Cardiac fibroblast (primary cell): ENCODE measurements at places on chromosomes 4 and X.

DNA sequence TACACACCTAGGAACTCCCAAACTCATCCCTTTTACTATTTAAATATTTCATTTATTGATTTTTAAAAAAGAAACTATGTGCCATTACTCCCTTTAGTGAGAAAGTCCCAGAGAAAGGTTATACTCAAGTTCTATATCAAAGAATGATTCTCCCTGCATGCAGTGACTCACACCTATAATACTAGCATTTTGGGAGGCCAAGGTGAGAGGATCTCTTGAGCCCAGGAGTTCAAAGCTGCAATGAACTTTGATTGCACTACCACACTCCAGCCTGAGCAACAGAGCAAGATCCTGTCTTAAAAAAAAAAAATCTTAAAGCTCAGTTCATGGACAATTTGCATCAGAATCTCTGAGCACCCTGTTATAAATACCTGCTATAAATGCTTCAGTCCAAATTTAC is 9.2 kb upstream of the RBPJ start:
- no peak for DNase-seq

DNA sequence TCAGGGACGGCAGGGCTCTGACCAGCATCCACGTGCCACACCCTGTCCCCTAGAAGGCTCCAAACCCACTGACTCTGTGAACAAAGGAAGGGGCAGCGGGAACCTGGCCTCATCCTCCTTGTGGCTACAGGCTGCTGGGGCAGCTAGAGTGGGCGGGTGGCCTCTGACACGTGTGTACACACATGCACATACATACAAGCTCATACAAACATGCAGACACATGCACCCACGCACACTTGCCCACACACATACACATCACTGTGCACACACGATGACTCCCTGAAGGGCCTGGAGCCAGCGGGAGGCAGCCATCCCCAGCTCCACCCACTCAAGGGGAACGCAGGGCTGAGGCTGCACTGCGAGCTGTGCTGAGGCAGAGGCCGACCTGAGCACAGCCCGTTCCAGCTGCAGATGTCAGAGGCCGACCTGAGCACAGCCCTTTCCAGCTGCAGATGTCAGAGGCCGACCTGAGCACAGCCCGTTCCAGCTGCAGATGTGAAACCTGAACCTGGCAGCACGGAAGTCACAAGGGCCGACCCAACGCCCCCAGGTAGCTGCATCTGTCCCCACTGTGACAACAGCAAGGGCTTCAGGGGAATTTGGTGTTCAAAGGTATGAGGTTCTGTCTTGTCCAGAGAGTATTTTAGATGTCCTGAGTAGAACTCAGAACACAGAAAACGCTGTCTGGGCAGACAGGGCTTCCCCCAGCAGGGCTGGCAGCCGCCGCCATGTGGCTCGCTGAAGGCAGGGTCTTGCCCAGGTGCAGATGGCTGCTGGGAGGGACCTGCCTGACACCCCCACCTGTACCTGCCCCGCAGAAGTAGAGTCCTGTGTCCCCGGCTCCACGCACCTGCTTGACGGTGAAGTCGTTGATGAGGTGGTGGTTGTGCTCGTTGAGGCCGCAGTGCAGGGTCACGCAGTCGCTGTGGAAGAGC is 33.5 kb downstream of the CTBP1 start:
- no peak for DNase-seq

DNA sequence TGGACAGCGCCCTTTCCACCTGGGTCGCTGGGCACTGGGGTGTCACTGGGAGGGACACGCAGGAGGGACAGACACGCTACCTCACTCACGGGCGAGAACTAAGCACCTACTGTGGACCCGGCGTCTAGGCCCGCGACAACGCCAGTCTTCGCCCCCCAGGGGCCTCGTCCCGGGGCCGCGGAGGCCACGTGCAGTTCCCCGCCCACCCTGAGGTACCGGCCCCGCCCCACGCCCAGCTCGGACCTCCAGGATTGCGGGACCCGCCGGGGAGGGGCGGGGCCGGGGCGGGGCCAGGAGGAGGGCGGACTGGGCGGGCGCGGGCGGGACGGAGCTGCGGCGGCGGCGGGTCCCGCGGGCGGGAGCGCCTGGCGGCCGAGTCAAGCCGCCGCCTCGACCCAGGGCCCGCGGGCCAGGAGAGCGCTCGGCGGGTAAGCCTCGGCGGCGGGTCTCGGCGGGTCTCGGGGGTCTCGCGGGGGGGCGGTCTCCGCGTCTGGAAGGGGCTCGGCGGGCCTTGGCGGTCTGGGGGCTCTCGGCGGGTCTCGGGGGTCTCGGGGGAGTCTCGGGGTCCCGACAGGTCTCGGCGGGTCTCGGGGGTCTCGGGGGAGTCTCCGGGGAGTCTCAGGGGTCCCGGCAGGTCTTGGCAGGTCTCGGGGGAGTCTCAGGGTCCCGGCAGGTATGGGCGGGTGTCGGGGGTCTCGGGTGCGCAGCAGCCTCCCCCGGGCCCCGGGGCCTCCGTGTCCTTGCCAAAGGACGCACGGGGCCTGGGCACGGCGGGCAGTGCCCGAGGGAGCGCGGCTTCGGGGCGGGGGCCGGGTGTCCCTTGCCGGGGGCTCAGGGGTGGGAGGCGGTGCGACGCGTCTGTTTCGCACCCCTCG is at the start of gene SH3BP2:
Gene SH3BP2, plus strand, starts transcription at position 375 of the 875 bp plus-strand sequence. CDS start 27,533 bp downstream, outside the sequence.
- peak; percentile 60 for DNase-seq

DNA sequence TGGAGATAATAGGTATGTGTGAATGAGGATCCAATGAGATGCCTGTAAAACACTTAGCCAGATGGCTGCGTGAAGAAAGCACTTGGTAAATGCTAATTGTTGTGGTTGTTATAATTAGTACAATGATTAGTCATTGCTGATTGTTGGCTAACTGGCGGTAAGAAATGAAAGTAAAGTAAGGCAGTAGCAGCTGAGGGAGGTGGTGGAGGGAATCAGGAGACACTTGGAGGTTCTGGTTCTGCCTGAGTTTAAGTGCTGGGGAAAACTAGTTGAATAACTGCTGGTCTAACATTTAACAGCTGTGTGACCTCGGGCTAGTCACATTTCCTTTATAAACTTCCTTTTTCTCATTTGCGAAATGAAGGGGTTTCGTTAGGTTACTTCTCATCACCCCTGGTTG is 30.9 kb downstream of the CD38 start:
- no peak for DNase-seq

- no peak for DNase-seq
These were observed 41.9 kb upstream of the MXD4 start for GRCh38 chr4:2303686-2304320.

- DNase-seq: peak; percentile 2
These were observed 82.0 kb downstream of the UNC5C start for GRCh38 chr4:95466791-95467190.
